H4 (cell line): ENCODE measurements at places on chromosomes 6 and 20. TPM values are rescaled to one million over a fixed set of nuclear protein-coding genes. Genes with fewer than 3 reads are reported as not detected.
A peak's percentile ranks its signal among the peaks of the same experiment; 100 is the strongest.

DNA sequence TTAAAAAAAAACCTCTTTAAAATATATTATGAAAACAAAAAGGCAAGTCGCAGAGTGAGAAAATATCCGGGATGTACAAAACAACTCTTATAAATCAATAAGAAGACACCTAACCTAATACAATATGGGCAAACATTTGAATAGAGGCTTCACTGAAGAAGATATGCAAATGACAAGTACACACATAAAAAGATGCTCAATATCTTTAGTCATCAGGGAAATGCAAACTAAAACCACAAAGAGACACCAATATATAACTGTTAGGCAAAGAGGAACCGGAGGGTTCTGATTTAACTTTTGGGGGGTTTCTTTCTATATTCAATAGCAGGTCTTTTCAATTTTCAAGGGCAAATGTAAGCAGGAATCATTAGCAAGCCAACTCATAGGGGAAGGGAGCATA is 480.7 kb upstream of the SPTLC3 start:
- DNase-seq, result no peak

DNA sequence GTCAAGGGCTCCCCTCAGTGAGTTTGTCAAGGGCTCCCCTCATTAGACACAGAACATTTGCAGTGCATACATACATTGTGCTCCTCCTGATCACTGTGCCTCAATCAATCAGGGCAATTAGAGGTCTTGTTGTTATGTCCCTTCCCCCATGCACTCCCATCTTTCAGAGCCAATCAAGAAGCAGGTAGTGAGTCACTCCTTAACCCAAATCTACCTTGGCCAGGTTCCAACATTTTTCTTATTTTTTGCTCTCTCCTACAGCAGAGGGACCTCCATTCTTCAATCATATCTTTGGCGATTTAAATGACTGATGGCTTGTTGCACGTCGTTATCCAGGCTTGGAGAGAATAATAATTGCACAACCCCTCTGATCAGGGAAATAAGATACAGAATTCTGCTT is 409.9 kb upstream of the SPTLC3 start:
- DNase-seq, result no peak

GRCh38 chr6:133315811-133316210 is 74.7 kb downstream of the EYA4 start:
- no peak for DNase-seq

PLAGL2 gene
- 2.9 and 3.7 TPM in 2 replicates for total RNA-seq

GRCh38 chr6:112770308-112770707 is 423.2 kb downstream of the RFPL4B start:
- no peak for DNase-seq

- DNase-seq, result no peak
Measured at GRCh38 chr20:8855315-8855714, 213.6 kb upstream of the PLCB4 start.

MRAP2 gene
- not detected in 2 replicates for total RNA-seq

- peak; percentile 53 for DNase-seq
Measured at GRCh38 chr6:35148167-35148741, 7.1 kb upstream of the TCP11 start.

DNA sequence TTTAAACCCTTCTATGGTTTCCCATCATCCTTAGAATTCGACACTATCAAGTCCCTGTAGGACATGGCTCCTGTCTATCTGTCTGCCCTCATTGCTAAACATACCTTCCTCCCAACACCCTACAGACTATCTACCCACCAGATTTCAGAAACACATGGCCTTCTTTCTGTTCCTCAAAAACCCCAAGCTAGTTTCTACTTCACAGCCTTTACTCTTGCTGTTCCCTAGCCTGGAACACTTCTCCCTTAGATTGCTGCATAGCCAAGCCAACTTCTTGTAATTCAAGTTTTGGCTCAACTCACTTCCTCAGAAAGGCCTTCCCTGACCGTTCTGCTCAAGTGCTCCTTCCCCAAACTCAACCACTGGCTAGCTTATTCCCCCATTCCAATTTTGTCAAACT is 156.2 kb downstream of the BTBD9 start:
- no peak for DNase-seq

DNA sequence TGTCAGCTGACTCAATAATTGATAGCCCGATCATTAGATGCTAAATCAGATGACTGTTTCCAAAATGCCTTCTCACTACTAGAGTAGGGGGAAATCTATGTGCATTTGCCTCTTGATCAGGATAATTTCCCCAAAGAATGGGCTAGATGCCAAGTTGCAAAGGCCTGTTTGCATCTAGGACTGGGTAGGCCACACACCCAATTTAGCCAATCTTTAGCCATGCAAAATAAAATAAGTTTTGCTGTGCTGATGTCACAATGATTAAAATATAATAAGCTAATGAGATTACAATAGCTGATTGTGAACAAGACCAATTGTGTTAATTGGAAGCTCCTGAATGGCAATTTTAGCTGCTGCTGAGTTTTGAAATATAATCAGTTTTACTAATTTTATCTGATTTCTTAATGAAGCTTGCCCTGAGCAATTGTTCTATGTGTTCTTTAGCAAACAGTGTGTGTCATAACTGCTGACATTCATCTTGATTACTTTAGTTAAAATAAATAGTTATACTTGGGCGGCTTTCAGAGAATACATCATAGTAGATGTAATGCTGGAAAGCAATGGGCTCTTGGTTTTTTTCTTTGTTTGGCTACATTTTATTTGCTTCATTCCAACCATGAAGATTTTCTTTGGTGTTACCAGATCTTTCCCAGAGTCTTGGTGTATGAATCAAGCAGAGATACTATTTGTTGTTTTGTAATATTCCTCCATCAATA is 973.2 kb upstream of the SLC35B3 start:
- DNase-seq, result peak; percentile 28

GRCh38 chr20:49291200-49291599 is 13.3 kb upstream of the ZNFX1 start:
- no peak for DNase-seq

FAM184A gene
- 1.4 and 2.1 TPM in 2 replicates for total RNA-seq

DNA sequence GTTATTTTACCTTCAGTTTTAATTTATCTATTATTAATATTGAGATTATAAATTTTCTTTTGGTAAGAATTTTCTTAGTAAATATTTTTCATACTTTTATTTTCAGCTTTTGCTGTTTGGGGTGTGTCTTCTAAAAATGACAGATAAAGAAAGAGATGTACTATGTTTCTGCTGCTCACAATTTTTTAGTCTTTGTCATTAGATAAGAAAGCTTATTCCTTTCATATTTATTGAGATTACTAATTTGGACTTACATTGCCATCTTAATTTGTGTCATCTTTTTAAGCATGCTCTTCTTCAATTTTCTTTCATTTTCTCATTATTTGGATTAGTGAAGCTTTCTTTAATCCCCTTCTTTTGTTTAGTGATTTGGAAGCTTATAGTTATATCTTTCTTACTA is 13.6 kb upstream of the PHACTR2 start:
- no peak for DNase-seq

- no peak for DNase-seq
Measured at GRCh38 chr20:21082584-21082983, 23.6 kb downstream of the LINC00237 start.

MOG gene
- total RNA-seq, result not detected in 2 replicates

TRIM15 gene
- 0.04 TPM in 1 of 2 replicates, not detected in the other for total RNA-seq

GRCh38 chr20:63974402-63975200 is 4.8 kb downstream of the SAMD10 start:
- DNase-seq, result peak; percentile 50

DNA sequence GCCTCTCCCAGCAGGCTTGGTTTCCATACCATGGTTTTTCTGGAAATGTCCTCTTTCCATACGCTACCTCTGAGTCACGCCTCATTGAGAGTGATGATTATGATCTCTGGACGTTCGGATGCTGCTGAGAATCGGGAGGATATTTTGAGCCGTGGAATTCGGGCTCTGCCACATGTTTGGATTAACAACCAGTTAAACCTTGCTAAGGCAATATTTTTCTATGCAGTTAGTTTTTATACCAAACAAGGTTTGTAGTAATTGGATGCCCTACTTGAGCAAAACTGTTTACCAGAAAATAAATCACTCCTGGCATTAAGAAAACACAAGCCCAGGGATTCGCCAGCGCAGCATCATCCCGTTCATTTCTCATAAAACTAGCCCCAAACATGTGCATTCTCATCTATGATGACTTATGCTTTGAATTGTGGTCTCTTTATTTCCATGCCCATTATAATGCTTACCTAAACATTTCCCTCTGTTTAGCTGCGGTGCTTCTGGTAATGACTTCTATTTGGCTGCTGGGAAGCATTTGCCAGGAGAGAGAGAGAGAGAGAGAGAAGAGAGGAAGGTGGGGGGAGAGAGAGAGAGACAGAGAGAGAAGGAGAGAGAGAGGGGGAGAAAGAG is 198.9 kb downstream of the CLIC5 start:
- peak; percentile 98 for DNase-seq

- DNase-seq, result no peak
Measured at GRCh38 chr6:56827908-56828649, 126.8 kb upstream of the BEND6 start.

DNA sequence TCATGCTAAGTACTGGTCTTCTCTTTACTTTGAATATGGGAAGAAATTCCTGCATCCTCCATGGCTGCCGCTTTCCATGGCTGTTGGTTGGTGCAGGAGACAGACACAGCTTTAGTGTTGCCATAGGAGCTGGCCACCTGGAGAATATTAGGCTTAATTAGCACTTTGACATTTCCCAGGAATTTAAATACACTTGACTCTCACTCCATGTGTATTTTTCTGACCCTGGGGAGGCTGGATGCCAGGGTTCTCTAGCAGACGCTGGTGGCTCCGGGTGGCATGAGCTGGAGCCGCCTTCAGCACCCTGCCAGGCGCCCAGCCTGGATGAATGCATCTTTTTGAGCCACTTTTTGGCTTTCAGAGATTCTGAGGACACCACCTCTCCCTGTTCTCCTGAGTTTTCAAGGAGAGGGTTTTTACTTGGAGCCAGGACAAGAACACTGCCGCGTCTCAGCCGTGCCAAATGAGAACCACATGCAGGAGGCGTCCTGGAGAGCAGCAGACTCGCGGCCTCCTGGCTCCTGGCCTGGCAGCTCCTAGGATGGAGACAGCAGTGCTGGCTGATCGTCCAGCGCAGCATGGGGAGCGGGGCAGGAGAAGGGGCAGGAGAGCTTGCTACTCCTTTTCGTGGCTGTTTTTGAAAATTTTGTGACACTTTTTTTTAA is 258.8 kb downstream of the SMOC2 start:
- DNase-seq, result no peak

- DNase-seq, result no peak
Measured at GRCh38 chr6:36383606-36384005, 3.9 kb downstream of the ETV7 start.
